ENCODE measurements at places on chromosomes 1 and 21.

DNA sequence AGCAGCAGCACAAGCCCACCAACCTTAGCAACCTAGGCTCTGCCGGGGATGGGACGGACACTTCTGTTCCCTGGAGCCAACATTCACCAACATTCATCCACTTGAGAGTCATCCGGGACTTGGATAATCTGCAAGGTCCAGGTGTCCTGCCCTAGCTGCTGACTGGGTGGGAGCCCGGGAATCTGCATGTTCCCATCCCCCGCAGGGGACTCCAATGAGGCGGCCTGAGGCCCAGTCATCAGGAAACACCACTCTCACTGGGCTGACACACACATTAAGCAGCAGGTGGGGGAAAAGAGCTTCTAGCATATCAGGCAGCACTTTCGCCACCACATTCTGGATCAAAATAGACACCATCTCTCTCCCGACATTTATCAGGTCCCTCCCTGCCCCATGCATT, 38.4 kb upstream of the CCSAP start:
- no peak for DNase-seq

DNA sequence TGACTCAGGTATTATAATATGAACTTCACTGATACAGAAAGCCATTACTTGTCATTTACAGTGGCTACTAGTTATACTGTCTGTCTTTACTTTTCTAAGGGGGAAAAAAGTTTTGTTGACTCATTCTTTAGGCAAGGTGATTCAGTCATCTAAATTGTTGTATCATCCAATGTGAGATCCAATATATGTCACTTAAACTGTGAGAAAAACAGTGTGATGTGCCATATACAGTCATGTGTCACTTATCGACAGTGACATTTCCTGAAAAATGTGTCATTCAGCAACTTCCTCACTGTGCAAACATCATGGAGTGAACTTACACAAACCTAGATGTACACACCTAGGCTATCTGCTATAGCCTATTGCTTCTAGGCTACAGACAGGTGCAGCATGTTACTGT, 57.6 kb downstream of the KCNK2 start:
- DNase-seq, result no peak

DNA sequence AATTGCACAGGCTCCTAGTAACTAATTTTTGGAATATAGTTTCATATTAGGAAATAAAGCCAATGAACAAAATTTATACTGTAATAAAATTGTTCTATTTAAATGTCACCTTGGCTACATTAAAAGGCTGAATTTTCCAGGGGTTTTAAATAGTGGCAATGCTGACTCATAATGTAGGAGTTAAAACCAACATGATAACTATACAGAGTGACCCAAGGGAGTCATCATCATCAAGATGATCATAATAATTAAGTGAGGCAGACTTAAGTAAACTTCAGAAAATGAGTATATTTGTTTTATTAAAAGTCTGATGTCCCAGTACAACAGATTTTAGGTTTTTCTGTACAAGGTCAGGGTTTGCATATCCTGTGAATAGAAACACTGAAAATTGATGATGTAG, 183.4 kb downstream of the PLPPR4 start:
- DNase-seq, result no peak

GRCh38 chr1:214583824-214584554, 19.0 kb upstream of the CENPF start:
- no peak for DNase-seq

DNA sequence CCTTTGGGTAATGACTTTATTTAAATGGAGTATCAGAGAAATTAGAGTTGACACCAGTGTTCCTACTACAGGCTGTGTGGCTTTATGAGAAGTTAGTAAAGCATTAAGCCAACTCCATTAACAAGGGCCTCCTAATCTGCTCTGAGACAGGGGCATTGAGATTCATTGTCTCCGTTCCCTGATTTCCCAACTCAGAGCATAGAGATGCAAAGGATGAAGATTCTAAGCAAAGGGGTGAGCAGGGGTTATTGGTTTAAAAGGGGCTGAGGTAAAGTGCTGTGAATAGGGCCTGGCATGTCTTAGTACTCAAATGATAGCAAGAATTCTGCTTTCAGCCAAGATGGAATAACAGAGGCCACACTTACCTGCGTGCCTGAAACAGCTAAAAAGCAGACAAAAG, 428.4 kb downstream of the PTPRU start:
- no peak for DNase-seq

GRCh38 chr1:37595440-37596181, at the start of gene GNL2:
GNL2 (minus strand) TSS chr1:37595937; CDS start chr1:37595822, 115 bp downstream.
- peak; percentile 99 for DNase-seq

GRCh38 chr1:43373066-43373940, 5.5 kb upstream of the ELOVL1 start:
- no peak for DNase-seq

- DNase-seq, result no peak
Measured at GRCh38 chr1:16153096-16153998, 2.5 kb downstream of the EPHA2 start.

DNA sequence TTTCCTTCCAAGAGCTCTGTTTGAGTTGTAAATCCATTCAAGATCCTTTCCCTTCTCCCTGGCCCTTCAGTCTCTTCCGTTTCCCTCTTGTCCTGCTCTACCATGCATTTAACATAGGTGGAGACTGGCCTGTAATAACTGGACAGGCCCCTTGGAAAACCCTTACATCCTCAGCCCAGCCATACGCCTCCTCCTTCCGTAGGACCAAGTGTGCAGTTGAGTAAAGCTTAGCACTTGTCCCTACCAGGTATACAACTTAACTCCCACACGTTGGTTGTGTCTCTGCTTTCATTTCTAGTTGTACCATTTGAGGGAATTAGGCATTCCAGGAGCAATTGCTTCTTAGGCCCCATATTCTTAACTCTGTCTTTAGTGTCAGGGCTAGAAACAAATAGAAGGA, 6.4 kb downstream of the MAN1C1 start:
- DNase-seq, result no peak

GRCh38 chr1:162901243-162901642, 40.3 kb upstream of the CCDC190 start:
- no peak for DNase-seq

- peak; percentile 83 for DNase-seq
Measured at GRCh38 chr1:31723828-31724359, 20.1 kb upstream of the COL16A1 start.

Measured in HEK293T (cell line).